Activated T-helper 2 cell treated with anti-CD3 and anti-CD28 coated beads, Interferon-gamma antibody, Interleukin-2, Interleukin-4, amounts not matched to agents 10 μg/mL and 5 μg/mL and 100 μg/mL, durations not matched to agents 14 hours and 24 hours and 36 hours (primary cell): ENCODE measurements at places on chromosomes 5 and 9. TPM values are rescaled to one million over a fixed set of nuclear protein-coding genes. Genes with fewer than 3 reads are reported as not detected.

GRCh38 chr9:83962165-83962564 is 17.9 kb downstream of the HNRNPK start:
- DNase-seq: no peak

ANKRD31 gene
- total RNA-seq: 0.11 and 0.28 TPM in 2 replicates

C1QTNF2 gene
- not detected in 2 replicates for total RNA-seq

MAT2B gene
- 93.2 and 98.9 TPM in 2 replicates for total RNA-seq

HAVCR2 gene
- total RNA-seq: 48.6 and 50.5 TPM in 2 replicates
